NCI-H510A (cell line): ENCODE measurements at places on chromosomes 6 and 20.

GRCh38 chr6:14816116-14816859 lies 429.6 kb upstream of the JARID2 start:
- no peak for DNase-seq

GRCh38 chr6:1379017-1379787 lies 10.2 kb upstream of the FOXF2 start:
- DNase-seq: no peak

DNA sequence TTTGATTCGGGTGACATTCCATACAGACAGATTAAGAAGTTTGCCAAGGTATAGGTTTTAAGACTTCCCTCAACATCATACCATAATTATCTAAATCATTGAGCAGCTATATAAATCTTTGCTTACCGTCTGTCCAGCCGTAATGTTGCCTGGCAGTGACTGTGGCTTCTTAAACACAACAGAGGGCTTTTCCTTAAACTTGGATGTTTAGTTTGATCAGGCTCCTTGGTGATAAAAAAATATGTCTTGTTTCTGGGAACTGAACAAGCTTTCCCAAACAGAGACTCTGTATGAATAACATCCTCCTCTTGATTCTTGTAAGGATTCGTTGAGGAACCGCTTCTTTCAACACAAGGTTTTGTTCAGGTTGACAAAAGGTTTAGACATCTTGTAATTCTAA lies 130.9 kb downstream of the QKI start:
- DNase-seq: no peak

DNA sequence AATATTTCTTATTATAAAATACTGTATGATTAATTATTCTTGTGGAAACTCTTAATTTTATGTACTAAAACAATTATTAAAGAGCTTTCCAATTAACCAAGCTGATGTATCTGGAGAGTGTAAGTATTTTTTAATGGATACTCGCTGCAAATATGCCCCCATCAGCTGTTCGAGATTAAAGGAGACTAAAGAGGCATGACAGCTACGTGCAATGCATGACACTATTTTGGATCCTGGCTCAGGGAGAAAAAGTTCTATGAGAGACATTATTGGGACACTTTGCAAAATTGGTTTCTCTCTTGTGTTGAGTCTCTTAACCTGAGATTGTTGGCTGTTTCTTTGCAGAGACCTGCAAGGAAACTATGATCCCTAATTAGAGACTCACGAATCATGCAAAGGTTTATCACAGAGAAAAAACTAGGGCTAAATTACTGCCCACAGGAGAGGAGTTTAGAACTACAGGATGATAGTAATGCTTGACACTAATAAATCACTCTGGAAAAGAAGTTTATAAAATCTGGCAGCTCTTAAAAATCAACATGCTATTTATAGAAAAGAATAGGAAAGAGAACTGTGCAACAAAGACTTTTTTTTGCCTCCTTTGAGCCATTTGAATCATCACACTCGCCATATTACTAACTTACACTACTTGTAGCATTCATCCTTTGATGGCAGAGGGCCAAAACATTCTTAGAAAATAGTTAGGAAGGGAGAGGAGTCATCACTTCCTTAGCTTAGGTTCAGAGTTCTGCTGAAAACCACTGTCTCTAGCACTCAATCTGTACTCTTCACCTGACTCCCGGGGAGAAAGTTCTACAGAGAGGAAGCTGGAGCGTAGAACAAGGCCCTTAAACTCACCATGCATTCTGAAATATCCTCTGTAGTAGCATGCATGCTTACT lies 25.3 kb downstream of the NRN1 start:
- DNase-seq: no peak

- no peak for DNase-seq
Measured at GRCh38 chr6:15709651-15710269, 46.9 kb upstream of the DTNBP1 start.

DNA sequence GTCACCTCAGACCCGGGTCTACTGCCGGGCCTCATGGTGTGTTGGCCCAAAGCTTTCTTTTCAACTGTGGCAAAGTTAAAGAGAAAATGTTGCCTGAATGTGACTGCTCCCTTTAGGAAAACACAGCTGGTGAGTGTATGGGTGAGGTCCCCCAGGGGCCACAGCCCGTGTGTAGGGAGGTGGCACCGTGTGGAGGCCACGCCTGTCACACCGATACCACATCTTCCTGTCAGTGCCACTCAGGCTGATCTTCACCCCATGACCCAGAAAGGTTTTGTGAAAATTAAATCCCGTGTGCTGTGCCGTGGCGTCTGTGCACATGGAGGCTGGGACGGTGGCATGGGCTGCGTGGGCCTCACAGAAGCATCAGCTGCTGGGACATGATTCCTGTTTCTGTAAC lies 10.7 kb upstream of the ADRM1 start:
- no peak for DNase-seq

DNA sequence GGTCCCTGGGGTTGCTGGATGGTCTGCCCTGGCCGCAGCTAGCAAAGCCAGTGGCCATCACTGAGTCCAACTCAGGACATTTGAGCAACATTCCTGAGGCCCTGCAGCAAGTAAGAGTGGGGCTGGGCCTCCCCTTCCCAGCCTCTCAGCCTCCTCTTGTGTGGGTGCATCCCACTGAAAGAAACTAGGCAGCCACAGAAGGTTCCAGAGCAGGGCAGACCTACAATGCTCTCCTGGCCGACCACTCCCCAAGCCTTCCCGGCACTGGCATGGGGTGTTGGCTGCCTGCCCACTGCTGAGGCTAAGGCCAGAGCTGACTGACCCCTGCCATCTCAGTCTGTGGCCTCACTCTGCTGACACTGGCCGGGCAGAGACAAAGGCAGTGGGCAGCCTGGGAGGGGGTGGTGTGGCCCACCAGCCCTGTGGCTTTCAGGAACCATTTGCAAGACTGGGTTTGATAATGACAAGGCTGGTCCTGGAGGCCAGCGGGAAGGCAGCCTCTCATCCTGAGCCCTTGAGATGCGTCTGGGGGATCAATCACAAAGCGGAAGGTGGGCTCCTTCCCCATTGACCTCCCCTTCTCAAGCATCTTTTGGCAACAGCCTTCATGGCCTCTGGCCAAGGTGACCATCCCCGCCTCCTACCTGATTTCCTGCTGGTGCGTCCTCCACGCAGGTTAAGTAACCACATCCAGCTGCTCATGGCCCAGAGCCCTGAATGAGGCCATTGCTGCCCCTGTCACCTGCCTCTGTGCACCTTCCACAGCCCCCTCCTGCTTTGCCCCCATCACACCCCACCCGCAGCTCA lies 9.6 kb downstream of the DLGAP4 start:
- no peak for DNase-seq

DNA sequence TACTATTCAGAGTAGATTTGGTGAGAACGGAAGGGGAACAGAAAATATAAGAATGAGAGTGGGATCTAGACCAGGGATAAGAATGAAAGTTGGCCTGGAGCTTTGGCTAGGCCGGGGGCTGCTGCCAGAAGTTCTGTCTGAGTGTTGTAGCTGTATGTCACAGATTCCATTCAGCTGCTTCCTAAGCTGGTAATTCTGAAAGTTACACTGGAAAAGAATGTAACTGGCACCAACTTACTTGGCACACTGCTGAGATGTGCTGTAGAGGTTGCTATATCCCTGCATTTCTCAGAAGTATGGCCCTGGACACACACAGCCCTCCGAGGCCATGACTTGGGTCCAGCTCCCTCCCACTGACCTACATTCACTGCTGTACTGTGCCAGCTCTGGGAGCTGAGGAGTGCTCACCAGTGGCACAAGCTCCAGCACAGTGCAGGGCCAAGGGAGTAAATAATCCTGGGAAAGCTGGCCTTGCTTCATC lies 25.8 kb upstream of the TMEM217 start:
- DNase-seq: no peak

DNA sequence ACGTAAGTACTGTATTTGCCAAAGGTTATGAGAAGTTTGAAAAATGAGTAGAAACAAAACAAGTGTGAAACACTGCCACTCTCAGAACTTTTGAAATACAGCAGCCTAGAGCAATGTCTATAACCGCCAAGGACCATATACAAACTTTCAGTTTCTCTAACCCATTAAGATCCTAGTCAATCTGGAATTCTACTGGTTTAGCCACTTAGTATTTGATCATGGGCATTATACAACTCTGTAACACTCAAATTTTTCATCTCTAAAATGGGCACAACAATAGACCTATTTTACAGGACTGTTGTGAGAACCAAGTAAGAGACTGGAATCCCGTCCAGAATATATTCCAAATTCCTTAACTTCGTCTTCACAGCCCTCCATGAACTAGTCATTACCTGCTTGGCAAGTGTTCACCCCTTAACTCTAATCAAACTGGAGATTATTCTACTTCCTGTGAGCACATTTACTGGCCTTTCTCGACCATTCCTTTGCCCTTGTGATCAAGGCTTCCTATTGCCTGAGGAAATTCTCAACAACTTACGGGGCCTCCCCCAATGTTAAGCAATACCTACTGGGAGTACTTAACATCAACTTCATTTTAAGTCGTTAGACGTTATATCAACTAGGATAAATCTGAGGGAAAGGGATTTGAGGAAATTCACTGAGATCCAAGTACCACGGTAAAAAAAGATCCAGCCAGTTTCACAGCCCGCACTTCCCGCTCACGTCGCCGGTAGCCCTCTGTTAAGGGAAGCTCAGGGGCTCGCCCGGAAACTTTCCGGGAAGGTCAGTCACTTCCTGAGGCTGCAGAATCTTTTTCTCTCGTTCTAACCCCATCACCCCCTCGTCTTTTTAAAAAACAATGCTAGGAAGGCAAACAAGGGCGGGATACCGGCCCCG lies 1.1 kb downstream of the EIF2S2 start:
- peak; percentile 8 for DNase-seq

GRCh38 chr20:18689557-18689956 lies 101.7 kb downstream of the DTD1 start:
- no peak for DNase-seq

DNA sequence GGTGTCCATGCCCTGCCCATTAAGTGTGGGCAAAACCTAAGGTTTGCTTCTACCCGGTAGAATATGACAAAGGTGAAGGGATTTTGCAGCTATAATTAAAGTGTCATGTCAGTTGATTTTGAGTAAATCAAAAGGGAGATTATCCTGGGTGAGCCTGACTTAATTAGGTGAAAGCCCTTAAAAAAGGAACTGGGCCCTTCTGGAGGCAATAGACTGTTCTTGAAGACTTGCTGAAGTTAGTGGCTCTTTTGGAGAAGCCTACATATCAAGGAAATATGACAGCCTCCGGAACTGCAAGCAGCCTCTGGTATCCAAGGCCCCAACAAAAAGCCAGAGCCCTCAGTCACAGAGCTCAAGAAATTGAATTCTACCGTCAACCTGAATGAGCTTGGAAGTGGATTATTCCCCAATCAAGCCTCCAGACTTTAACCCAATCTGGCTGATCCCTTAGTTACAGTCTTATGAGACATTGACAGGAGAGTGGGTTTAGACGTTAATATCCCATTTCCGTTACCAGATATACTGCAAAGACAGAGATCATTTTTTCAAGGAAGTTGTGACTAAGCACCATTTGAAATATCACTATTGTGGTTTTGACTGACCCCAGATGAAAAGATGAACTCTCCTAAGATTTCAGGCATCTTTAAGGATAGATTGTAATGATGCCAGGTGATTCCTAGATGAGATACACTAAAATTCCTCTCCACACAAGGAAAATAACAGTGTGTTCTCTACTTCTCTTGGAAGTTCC lies 303.4 kb downstream of the PLCB1 start:
- DNase-seq: no peak

GRCh38 chr6:33710296-33711121 lies 991 bp downstream of the UQCC2 start:
- no peak for DNase-seq
